ENCODE measurements at places on chromosomes 2 and 18. TPM values are rescaled to one million over a fixed set of nuclear protein-coding genes. Genes with fewer than 3 reads are reported as not detected.

The TTN gene
- 5.0 TPM for total RNA-seq

The TCF23 gene
- not detected for total RNA-seq

The SLC4A5 gene
- 5.6 TPM for total RNA-seq

The UGT1A3 gene
- not detected for total RNA-seq

The COBLL1 gene
- 25.7 TPM for total RNA-seq

The RAB27B gene
- 3.0 TPM for total RNA-seq

The MYO7B gene
- 0.27 TPM for total RNA-seq

The CHRNG gene
- not detected for total RNA-seq

The ATG16L1 gene
- total RNA-seq: 24.0 TPM

The LDLRAD4 gene
- 62.0 TPM for total RNA-seq

The LIMS4 gene
- 5.1 TPM for total RNA-seq

The CFC1 gene
- not detected for total RNA-seq

DNA sequence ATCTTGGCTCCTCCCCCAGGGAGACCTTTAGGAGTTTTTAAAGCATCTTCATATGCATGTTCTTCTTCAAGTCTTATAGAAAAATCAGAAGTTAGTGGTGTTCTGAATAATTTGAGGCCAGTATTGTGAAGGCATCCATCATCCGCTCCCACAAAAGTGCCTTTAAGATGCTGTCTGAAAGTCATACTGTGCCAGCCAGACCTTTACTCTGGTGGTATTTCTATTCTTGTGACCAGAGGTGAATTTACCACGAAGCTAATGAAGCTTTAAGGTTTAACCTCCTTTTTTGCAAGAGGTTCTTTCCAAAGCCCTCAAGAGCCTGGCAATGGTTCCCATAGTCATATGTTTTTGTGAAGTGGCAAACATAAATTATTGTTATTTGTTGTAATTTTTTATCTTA is 54.3 kb downstream of the SLC40A1 start:
- ATAC-seq: no peak

- peak; percentile 52 for ATAC-seq
These were observed 14.0 kb downstream of the PXDN start for GRCh38 chr2:1730015-1730927.

- no peak for ATAC-seq
These were observed 19.1 kb downstream of the CYBRD1 start for GRCh38 chr2:171541202-171541887.

DNA sequence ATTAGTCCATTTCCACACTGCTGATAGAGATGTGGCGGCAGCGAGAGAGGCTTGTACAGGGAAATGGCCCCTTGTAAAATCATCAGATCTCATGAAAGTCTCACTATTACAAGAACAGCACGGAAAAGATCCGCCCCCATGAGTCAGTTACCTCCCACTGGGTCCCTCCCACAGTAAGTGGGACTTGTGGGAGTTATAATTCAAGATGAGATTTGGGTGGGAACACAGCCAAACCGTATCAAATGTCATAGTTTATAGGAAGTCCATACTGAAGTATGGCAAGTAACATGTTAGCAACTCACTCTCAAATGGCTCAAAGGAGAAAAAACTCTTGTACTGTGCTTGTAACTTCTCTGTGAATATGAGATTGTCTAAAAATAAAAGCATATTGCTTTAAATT is 56.1 kb downstream of the FARP2 start:
- no peak for ATAC-seq

DNA sequence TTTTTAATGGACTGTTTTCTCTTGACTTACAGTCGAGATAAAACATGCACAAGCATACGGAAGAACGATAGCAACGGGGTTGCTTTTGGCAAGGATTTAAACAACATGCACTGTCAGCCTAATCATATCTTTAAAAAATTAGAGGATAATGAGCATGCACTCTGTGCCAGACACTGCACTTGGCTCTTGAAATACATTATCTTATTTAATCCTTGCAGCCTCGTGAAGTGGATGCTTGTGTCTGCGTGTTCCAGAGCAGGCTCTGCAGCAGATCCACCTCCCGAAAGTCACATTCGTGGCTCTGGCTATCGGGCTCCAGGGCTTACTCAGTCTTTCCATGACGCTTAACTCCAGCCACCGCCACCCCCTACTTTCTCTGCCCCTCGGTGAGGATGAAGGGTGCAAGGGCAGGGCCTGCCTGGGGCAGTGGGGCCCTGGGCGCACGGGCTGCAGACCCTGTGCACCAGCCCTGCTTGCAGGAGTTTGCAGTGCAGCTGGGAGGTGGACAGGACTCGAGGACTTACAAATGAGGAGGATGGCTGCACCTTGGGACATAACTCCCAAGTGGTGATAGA is 61.7 kb downstream of the ACKR3 start:
- no peak for ATAC-seq

DNA sequence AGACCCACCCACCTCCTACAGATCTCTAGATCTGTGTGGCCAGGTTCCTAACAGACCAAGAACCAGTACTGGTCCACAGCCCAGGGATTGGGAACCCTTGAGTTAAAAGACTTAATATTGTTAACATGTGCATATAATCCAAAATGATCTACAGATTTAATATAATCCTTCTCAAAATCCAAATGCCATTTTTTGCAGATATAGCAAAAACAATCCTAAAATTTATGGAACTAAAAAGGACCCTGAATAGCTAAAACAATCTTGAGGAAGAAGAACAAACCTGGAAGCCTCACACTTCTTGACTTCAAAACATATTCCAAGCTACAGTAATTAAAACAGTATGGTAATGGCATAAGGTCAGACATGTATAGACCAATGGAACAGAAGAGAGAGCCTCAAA is 206.9 kb upstream of the SIX2 start:
- ATAC-seq: no peak

GRCh38 chr2:38097988-38098385 is 22.0 kb upstream of the CYP1B1 start:
- no peak for ATAC-seq

- ATAC-seq: peak; percentile 84
These were observed 7.9 kb downstream of the PCBP1 start for GRCh38 chr2:70094978-70095719.

DNA sequence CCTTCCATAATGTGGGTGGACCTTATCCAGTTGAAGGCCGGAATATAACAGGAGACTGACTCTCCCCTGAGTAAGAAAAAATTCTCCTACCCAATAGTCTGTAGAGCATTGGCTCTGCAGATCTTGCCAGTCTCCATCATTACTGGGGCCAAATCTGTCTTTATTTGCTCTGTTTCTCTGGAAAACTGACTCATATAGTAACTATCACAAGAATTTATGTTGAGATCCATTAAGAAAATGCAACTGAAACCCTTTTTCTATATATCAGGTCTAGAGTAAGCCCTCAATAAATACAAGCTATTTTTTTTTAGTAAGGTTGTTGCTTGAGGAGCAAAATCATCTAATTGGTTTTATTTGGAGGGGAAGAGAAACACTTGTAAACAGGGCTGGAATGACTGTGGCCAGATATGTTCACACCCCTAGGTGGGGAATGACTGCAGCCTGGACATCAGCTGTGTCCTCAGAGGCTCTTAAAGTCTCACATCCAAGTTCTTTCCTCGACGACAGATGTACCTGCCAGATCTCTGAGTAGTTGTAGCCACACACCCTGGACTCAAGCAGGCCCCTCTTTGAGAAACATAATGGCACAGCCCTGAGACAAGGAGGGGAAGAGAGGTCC is 339.7 kb downstream of the TNS1 start:
- no peak for ATAC-seq

DNA sequence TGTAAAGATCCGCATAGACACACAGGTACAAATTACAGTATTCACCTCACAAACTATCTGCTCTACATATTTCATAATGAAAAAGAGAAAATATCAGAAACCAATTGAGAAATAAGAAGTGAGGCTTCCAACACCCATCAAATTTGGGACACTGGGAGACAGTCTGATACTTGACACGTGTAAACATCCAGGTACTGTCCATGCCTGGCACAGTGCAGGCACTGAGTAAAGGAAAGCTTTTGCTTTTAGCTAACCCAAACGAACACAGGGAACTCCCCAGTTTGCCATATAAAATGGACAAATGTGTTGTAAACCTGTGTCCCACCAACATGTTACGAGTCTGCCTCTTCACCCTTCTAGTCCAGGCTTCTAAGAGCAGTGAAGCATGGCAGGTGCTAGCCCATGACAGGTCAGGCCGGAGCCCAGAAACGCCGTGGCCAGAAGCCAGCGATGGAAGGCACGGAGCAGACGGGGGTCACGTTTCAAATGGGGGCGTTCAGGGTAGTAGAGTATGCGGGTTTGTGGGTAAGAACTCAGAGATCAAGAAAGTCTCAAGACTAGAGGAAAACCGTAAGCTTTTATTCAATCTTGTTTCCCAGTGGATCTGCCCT is 27.0 kb downstream of the CDH2 start:
- ATAC-seq: no peak

DNA sequence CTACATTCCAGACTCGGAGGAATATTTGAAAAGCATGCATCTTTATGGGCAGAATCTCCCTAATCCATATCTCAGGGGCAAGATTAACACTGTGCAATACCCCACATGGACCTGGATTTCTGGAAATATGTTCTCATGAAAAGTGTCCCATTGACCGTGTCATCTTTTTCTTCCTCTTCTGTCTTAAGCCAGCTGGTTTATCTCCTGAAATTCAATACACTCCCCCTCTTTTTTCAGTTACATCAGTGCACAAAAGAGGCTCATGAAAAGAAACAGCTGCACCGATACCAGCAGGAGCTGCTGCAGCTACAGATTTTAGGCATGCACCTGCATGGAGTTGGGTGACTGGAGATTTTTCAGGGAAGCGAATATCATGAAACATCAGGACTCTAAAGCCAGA is 117.2 kb downstream of the SLC4A3 start:
- ATAC-seq: no peak

GRCh38 chr2:38190542-38191218 is 114.7 kb upstream of the CYP1B1 start:
- ATAC-seq: peak; percentile 32

DNA sequence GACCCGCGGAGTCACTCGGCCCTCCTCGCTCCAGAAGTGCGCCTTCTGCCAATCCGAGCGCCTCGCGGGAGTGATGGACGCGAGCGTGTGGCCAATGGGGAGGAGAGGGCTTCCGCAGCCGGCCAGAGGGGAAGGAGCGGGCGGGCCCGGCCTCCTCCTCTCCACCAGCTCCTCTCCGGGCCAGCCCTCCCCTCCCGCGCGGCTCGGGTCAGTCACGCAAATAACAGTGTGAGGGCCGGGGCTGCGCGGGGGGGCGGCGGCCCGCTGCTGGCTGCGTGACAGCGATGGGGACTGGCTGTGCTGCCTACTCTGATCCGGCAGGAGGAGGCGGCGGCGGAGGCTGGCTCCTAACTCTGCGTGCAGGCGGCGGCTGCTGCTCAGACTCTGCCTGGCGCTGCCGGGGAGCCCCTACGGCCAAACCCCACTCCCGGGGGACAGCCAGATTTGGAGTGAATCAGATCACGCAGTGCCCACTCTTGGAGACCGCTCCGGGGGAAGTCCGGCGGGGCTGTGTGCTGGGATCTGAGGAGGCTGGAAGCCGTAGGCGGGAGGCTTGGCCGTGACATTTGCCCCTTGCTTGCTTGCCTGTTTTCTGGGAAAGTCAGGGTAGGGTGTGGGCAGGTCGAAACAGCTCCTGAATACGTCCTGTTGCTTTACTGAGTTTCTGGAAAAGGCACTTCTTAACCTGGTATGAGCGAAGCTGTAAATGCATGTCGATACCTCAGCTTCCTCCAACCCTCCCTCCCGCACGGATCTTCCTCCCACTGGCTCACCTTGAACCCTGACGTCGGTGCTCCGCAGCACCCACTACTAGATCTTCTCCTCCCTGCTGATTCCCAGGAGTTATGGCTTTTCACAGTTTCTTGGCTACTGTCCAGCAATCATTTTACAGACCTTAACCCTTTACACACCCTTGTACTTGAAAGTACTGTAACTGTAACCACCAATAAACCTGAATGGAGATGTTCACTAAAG is 97.9 kb upstream of the SERTAD2 start:
- ATAC-seq: peak; percentile 92

GRCh38 chr2:223076573-223076972 is 24.6 kb downstream of the KCNE4 start:
- no peak for ATAC-seq

GRCh38 chr2:150491430-150491829 is 4.0 kb upstream of the RND3 start:
- no peak for ATAC-seq

DNA sequence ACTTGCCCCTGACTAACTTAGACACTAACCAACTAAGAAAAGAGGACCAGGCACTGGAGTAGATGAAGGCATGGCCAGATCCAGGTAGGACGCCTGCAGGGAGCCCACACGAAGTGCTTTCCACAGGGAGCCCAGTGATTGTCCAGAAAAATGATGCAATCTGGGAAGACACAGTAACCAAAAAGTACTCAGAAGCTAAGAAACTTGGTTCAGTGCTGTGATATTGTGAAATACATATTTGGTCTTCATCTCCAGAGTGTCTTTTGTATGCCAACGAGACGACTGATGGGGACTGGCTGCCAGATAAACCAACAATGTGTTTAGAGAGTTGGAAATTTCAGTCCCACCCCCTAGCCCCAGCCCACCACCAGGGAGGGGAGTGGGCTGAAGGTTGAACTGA is 135.0 kb downstream of the SP3 start:
- ATAC-seq: peak; percentile 74

GRCh38 chr2:98773169-98773568 is 42.2 kb upstream of the MGAT4A start:
- no peak for ATAC-seq

DNA sequence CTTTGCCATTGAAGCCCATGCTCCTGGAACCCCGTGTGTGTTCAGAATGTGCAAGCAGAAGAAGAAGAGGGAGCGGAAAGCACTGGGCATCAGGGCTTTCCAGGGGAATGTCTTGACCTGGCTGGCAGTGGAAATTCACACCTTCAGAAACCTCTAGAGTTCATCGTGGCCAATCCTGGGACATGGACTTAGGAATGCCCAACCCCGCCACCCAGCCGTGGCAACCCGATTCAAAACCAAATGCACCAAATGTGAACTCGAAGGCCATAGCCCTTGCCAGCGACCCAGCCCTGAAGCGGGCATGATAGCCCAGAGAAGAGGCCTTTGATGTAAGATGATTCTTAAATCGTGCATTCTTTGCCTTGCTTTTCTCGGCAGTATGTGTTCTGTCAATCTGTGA is 69.4 kb downstream of the ADI1 start:
- ATAC-seq: no peak

DNA sequence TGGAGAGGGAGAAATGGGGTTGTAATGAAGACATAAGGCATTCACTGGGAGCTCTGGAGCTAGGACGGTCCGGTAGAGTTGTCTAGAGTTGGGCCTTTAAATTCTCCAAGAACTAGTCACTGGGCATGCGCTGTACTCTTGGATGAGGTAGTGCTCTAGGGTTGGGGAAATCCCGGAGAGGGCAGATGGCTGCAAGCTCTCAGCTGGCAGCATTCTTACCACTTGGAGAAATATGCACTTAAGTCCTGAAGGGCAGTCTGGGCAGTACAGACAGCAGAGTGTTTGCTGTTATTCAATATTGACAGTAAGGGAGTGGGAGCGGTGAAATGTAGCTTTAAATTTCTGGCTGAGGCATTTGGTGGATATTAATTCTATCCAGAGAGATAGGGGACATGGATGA is 214.6 kb downstream of the RDH14 start:
- ATAC-seq: no peak

GRCh38 chr18:11994336-11994702 is 13.0 kb downstream of the IMPA2 start:
- ATAC-seq: peak; percentile 78
